ENCODE measurements at places on chromosomes 13 and 19.

GRCh38 chr13:113638173-113638746, 19.7 kb downstream of the ATP4B start:
- ATAC-seq, result no peak

DNA sequence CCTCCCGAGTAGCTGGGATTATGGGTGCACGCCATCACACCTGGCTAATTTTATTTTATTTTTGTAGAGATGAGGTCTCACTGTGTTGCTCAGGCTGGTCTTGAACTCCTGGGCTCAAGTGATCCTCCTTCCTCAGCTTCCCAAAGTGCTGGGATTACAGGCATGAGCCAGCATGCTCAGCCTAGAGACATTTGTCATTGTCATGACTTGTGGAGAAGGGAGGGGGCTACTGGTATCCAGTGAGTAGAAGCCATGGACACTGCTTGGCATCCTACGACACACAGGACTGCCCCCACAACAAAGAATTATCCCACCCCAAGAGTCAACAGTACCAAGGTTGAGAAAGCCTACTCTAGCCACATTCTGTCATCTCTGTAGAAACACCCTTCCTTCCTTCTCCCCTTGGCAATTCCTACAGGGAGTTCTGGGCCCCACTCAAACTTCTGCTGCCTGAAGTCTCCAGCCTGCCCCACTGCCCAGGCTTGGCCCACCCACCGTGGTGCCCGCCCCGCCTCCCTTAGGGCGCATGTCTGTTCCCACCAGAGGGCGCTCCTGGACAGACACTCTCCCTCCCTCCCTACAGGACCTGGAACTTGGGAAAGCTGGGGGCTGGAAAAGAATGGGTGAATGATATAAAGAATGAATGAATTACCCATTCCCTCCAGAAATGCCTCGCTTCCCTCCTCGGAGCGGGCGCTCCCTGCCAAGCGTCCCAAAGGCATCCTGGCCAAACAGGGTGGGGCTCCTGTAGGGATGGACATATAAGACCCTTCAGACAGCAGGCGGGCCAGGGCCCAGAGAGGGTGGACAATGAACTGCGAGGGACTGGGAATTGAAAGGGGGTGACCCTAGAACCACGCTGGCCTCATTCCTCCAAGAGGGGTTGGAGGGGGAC, 5.5 kb upstream of the EMP3 start:
- peak; percentile 15 for ATAC-seq

- no peak for ATAC-seq
Measured at GRCh38 chr19:8965887-8966286, 44.3 kb downstream of the MUC16 start.

DNA sequence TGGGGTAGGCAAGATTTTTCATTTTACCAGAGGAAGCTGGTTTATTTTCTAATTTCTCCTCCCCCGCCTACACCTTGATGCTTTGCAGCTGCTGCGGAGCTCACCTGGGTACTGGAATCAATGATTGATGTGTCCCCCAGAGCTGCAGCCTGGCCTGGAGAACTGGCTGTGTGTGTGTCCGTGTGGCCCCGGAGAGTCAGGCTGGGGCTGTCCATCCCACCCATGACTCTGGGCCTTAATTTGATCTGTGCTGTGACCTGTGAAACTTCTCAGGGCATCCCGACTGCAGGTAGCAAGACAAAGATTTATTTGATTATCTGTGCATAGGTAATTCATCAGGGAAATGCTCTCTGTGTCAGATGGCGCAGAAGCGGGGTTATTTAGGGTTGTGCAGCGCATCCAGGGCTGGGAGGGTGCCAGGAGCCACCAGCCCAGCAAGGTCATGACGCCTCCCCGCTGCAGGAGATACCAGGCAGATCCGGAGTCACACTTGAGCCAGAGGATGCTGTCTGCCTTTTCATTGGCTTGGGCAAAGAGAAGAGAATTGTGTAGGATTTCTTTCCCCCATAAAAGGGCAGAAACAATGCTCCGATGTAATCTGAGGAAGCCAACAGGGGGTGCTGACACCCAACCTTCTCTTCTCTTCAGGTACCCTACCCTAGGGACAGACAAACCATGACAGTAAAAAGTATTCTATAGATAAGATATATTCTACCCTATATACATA, 346.6 kb downstream of the TSHZ3 start:
- no peak for ATAC-seq

- no peak for ATAC-seq
Measured at GRCh38 chr13:73069206-73069805, 10.5 kb downstream of the KLF5 start.

DNA sequence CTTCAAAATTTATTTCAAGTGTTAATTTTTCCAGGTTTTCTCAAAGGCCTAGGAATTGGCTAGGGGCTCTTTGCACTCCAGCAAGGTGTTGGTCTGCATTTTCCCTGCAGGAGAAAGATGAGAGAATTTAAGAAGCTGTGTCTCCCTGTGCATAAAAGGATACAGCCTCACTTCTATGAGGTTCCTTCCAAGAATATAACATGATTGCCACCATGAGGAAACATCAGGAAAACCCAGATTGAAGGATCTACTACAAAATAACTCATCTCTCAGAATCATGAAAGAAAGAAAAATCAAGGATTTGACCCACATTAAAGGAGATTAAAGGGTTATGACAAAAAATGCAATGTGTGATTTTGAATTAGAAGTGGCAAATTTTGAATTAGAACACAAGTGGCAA, 69.9 kb downstream of the RUBCNL start:
- no peak for ATAC-seq

DNA sequence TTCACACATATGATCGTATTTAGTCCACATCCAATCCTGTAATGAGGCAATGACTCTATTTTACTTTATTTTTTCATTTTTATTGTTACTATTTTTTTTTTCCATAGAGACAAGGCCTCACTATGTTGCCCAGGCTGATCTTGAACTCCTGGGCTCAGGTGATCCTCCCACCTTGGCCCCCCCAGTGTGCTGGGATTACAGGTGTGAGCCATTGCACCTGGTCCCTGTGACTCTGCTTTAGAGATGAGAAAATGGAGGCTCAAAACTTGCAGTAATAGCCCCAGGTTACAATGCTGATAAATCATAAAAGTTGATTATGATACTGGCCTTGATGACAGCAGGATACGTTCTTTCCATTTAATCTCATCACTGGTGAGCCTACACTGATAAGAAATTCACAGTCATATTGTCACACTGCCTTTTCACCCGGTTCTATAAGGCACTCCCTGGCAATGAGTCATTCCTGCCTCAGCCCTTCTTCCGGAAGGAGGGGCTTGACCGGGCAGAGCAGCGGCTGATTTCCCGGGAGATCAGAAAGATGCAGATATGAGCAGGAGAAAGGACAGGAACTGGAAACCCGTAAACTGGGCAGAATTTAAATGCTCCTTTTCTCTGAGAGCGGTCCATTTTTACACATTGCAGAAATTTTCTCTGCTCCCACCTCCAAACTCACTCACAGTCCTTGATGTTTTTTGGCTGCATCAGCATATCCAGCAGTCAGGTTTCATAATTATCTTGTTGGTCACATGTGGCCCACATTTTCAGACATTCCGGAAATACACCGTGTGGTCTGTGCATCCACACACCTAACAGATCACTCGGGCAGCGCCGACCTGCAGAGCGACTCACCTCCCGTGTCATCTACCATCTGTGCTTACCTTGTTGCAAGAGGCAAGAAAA, 616.4 kb downstream of the EFNB2 start:
- ATAC-seq, result no peak

DNA sequence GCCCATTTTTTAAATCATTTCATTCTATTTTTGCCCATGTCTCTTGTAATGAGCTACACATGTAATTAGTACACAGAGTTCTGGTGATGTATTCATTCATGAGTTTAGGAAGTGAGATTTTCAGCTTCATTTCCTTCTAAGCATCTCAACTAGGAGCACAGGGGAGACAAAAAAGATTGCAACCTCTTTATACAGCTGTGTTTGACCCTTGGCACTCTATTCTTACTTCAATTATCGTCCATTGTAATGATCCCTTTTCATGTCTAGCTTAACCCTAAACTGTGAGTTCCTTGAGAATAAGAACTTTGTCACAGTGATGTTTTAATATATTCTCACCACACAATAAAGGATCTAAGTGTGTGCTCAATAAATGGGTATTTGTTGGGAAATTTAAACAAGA, 67.1 kb downstream of the GPC6 start:
- no peak for ATAC-seq

GRCh38 chr19:18768046-18768771, 22.9 kb downstream of the COMP start:
- ATAC-seq, result no peak

GRCh38 chr13:58977085-58977484, 1186.6 kb downstream of the DIAPH3 start:
- no peak for ATAC-seq

- ATAC-seq, result no peak
Measured at GRCh38 chr19:38634757-38635482, 12.5 kb upstream of the ACTN4 start.

DNA sequence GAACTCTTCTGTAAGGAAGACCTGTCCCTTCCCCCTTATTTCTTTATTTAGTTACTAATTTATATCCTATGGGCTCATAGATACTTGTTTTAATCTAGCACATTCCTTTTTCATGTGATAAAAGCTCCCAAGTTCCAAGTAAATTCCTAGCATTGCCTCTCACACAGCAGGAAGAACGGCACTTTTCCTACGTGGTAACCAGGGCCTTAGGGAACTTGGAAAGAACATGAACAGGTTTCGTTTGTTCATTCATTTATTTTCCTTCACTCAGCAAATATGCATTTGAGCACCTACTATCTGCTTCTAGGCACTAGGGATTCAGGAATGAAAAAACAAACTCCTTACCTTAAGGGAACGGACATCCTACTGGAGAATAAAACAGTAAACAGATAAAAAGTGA, 125.1 kb downstream of the SIPA1L3 start:
- no peak for ATAC-seq

GRCh38 chr19:1975162-1975480, 34.1 kb downstream of the CSNK1G2 start:
- no peak for ATAC-seq

DNA sequence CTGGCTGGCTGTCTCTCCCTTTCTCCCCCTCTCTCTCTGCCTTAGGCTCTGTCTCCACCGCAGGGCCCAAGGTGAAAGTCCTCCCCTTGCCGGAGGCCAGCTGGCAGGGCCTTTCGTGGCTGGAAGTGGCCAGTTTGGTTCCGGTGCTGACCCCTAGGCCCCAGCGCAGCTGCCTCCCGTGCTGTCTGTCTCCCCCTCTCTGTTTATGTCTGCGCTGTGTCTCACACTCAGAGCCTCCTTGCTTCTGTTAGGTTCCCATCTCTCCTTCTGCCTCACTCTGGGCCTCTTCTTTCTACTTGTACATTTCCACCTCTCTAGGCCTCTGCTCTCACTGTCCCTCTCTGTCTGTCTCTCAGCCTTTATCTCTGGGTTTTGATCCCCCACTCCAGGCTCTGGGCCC, 13.1 kb downstream of the CCDC97 start:
- ATAC-seq, result no peak

DNA sequence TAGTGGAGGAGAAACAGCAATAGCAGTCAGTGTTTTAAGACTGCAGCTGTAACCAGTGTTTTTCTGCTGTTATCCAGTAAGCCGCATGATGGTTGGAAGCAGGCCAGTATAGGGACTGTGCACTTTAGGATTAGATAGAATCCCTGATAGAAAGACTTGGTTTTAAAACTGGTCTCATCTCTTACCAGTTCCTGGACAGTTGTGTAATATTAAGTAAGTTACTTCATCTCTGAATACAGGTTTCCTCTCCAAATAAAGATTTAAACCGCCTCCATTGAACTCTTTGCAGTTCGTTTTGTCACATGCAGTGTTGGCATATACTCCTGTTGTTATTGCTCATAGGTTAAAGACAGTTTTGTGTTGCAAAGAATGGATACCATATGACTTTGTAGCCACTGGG, 25.6 kb downstream of the URI1 start:
- ATAC-seq, result no peak

DNA sequence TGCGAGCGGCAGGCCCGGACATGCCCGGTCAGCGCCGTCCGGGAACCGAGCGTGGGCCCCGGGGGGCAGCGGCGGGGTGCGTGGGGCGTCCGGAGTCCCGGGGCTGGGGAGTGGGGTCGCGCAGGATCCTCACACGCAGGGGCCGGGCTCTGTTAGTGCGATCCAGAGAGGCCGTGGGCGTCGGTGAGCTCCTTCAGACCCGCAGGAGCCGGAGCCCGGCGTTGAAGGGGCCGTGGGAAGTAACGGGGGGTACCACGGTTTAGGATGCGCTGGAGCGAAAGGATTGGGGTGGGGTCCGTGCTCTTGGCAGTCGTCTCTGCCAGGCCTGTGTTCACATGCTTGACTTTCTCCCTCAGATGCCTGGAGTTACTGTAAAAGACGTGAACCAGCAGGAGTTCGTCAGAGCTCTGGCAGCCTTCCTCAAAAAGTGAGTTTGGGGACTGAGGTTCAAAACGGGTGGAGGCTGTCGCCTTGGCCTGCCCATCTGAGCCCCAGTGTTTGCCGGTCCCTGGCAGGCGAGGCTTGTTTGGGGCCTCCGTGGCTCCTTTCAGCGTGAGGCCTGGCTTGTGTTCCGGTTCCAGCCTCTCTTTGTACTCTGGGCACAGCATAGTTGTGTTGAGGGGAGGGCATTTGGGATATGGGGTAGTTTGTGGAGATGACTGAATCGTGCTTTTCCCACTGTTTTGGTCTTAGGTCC, 512 bp downstream of the RPS19 start:
- ATAC-seq, result no peak

DNA sequence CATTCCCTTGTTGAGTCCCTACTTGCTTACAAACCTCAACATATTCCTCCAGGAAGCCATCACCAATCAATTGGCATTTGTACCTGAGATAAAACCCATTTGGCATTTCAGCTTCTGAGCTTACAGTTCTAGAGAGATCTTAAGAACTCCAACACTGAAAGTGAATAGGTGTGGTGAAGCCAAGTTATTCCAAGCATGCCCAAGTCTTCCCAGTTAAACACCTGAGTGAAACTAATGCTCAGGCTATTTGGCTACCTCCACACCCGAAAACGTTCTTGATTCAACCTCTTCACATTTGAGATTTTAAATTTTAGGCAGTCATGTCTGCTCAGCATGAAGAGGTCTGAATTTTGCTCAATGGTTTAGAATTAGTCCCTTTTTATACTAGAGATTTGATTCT, 2.5 kb upstream of the SCEL start:
- ATAC-seq, result no peak

- ATAC-seq, result no peak
Measured at GRCh38 chr13:80339912-80340650, 845 bp downstream of the SPRY2 start.

- no peak for ATAC-seq
Measured at GRCh38 chr19:1136621-1137317, 33.0 kb downstream of the GPX4 start.

GRCh38 chr13:114263578-114263977, 17.8 kb upstream of the UPF3A start:
- ATAC-seq, result no peak

- no peak for ATAC-seq
Measured at GRCh38 chr19:29596885-29597525, 9.1 kb upstream of the POP4 start.

GRCh38 chr13:30466841-30467252, 1.1 kb upstream of the HMGB1 start:
- ATAC-seq, result no peak

DNA sequence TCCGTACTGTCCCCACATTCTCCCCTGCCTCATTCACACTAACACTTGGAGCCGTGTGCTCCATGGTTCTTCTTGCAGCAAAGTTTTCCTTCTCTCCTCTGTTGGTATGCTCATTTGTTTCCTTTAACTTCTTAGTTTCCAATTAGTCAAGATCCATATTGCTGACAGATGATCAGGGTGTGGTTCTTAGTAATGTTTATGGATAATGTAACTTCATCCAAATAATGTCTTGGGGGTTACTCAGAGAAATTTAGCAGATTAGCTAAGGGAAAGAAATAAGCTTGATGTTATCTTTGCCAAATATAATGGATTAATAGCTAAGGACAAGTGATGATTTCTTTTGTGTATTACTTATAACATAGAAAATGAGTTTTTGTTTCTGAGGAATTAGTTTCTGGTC, 174.4 kb downstream of the NUFIP1 start:
- no peak for ATAC-seq

All from activated CD4-positive, CD25-positive, alpha-beta regulatory T cell treated with anti-CD3 and anti-CD28 coated beads, Interleukin-2, amount 50 U/mL, for 24 hours (primary cell).